A549 treated with RU486 at 1 μM for 4 hours (cell line): ENCODE measurements at places on chromosomes 16 and 17. TPM values are rescaled to one million over a fixed set of nuclear protein-coding genes. Genes with fewer than 3 reads are reported as not detected.

The TMEM220 gene
- 2.1 to 3.4 TPM (median 2.9 TPM) in 5 replicates for total RNA-seq

The CES5A gene
- not detected in 5 replicates for total RNA-seq

The SLC13A5 gene
- 0.11 to 0.70 TPM (median 0.30 TPM) in 5 replicates for total RNA-seq

The FZD2 gene
- total RNA-seq = 27.7 to 45.7 TPM (median 39.2 TPM) in 5 replicates

The CCL5 gene
- 0.88 to 2.2 TPM (median 1.5 TPM) in 5 replicates for total RNA-seq

The HSD17B2 gene
- total RNA-seq = 0.16 TPM in 1 of 5 replicates, not detected in the others

The LDHD gene
- total RNA-seq = 0.35 to 1.1 TPM (median 0.80 TPM) in 5 replicates

The SEPTIN12 gene
- not detected in 5 replicates for total RNA-seq

The KCTD13 gene
- 14.4 to 23.0 TPM (median 19.8 TPM) in 5 replicates for total RNA-seq

The LRRC46 gene
- 2.8 to 4.8 TPM (median 3.4 TPM) in 5 replicates for total RNA-seq

The GUCY2D gene
- total RNA-seq = 0.29 to 0.33 TPM in 2 of 5 replicates, not detected in the others

The STH gene
- total RNA-seq = not detected in 5 replicates

The ARHGAP44 gene
- total RNA-seq = 2.1 to 3.4 TPM (median 2.7 TPM) in 5 replicates

The CHST6 gene
- 0.10 to 0.32 TPM (median 0.14 TPM) in 5 replicates for total RNA-seq
